ENCODE measurements at places on chromosomes 11 and 22.

DNA sequence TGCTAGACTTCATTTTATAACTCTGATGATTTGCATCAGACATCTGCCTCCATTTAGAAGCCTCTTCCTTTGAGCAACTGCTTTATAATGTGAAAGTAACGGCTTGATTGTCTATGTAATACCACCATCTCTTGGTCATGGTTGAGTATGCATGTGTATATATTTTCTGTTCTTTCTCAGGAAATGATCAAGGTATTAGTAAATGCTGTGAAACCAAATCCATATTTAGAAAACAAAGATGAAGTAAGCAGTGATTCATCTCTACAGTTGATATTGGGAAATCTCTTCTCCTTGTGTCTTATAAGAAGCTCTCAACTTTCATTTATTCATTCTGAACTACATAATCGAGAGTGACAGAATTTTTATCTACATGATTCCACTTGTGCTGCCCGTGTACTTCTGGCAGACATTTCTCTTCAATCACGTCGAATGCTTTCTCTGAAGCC, 104.6 kb upstream of the ANO3 start:
- peak; percentile 23 for DNase-seq

- no peak for DNase-seq
Measured at GRCh38 chr11:86696451-86696850, 24.0 kb upstream of the ME3 start.

GRCh38 chr11:70066136-70066520, 12.0 kb upstream of the ANO1 start:
- no peak for DNase-seq

- no peak for DNase-seq
Measured at GRCh38 chr11:57457643-57458023, 2.7 kb upstream of the RTN4RL2 start.

- DNase-seq = no peak
Measured at GRCh38 chr11:121358760-121359159, 66.2 kb downstream of the SC5D start.

DNA sequence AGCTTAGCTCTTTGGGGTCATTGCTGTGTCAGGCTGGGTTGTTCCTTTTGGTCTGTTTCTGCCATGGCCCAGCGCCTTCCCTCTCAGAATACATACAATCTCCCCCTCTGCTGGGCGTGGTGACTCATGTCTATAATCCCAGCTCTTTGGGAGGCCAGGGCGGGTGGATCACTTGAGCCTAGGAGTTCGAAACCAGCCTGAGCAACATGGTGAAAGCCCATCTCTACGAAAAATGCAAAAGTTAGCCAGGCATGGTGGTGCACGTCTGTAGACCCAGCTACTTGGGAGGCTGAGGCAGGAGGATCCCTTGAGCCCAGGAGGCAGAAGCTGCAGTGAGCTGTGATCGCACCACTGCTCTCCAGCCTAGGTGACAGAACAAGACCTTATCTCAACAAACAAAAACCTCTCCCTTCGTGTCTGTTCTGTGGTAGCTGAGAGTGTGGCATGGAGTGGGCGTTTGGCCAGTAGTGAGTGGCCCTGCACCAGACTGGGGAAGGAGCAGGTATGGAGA, 46.7 kb upstream of the RAB1B start:
- DNase-seq = no peak

- DNase-seq = no peak
Measured at GRCh38 chr11:71204294-71204693, 48.1 kb downstream of the SHANK2 start.

- DNase-seq = no peak
Measured at GRCh38 chr11:7892059-7892699, 38.9 kb downstream of the OR10A6 start.

DNA sequence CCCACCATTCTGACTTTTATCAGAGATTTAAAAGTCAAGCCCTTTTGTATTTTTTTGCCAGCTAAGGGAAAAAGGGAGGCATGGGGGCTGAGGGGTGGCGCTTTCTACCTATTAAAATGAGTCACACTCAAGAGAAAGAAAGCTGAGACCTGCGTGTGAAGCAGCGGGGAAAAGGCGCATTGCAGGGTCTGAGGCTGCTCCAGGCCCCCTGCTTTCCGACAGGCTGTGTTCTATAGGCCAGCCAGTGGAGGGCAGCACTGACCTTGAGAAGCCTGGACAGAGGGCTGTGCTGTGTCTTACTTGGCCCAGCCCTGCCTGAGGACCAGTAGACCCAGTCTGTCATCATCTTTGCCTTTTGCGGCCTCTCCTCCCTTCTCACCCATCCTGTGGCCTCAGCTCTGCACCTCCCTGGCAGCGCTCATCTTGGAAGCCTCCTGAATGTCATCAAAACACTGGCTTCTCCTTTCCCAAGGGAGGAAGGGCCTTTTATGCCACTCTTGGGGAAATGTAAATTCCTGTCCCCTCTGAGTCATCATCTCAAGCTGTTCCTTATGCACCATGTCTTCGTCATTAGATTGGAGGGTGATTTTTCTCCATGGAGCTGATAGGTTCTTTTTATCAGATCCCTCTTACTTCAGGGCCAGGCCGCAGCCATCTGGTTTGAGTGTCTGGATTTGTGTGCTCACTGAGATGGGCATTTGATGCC, 12.6 kb upstream of the MAPK8IP1 start:
- DNase-seq = peak; percentile 23
